ENCODE measurements at places on chromosomes 3 and 15.

DNA sequence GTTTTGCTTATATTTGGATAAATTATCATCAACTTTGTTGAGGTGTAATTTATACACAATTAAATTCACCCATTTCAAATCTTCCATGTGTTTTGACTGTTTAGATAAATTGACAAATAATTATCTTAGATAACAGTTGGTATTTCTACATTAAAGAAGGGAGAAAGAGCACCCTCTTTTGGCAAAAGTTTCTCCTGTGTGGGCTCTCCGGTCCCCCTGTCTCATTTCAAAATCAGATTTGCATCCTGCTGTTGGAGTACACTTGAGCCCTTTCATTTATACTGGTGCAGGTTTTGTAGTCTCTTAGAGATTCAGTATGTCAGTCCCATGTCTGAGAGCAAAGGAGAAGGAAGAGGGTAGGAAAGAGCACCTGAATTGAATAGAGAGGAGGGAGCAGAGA is 49.4 kb downstream of the NKIRAS1 start:
- no peak for DNase-seq

- no peak for DNase-seq
These were observed 88.5 kb downstream of the MYLK start for GRCh38 chr3:123795471-123796251.

- DNase-seq: no peak
These were observed 91.7 kb downstream of the CEMIP start for GRCh38 chr15:80870893-80871292.

- DNase-seq: peak; percentile 56
These were observed 23.5 kb downstream of the DNAH1 start for GRCh38 chr3:52339612-52340011.

DNA sequence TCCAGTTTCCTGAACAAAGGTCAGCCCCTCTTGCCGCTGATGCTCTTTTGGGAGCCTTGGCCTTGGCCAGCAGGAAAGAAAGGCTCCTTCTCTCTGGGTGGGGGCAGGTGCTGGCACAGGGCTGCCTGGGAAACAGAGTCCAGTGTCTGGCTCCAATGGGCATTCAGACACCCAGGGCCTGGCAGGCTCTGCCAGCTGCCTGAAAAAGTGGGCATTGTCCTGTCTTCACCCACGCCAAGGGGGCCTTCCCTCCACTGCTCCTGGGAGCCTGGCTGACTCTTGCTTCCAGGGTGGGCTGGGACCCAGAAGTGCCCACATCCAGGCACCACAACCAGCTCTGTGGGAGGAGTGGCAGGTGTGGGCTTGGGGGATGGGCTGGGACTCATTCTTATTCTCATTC is 62.7 kb downstream of the RHCG start:
- no peak for DNase-seq

- peak; percentile 29 for DNase-seq
These were observed 72.0 kb upstream of the LSAMP start for GRCh38 chr3:116517308-116517707.

DNA sequence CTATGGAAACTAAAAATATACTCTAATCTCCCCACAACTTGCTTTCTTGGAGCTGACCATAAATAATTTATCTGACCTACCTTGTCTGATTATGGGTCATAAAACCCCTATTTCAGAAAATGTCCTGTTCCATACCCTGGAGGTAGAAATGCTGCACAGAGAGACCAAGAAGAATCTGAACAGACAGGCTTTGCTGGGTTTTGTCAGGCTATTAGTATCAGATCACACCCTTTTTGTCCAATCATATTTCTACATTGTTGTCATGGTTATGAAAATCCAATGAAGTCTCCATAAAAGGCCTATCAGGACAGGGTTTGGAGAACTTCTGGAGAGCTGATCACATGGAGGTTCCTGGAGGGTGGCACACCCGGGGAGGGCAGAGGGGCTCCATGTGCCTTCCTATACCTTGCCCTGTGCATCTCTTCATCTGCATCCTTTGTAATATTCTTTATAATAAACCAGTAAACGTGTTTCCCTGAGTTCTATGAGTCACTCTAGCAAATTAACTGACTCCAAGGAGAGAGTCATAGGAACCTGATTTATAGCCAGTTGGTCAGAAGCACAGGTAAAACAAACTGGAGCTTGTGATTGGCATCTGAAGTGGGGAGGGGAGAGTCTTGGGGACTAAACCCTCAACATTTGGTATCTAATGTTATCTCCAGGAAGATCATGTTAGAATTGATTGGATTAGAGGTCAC is 58.1 kb downstream of the NGLY1 start:
- DNase-seq: no peak

GRCh38 chr15:78654272-78654671 is 13.3 kb upstream of the CHRNB4 start:
- DNase-seq: no peak

- no peak for DNase-seq
These were observed 837 bp downstream of the TMC3 start for GRCh38 chr15:81373176-81373575.

DNA sequence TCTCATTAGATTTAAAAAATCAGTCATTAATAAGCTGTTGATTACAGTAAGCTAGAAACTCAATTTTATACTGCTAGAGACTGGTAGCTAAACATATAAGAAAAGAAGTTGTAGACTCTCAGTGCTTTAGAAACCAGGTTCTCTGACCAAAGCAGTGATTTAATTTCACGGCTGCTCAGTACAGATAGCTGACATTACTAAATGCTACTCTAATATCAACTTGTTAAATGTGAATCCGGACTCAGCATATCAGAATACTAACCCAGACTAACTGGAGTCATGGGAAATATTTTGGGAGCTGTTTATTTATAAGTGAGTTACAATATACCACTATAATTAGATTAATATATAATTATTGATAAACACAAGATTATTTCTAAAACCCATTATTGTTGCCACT is 80.4 kb downstream of the NEDD4 start:
- no peak for DNase-seq

GRCh38 chr15:76340803-76341365 is 4.3 kb downstream of the ISL2 start:
- DNase-seq: no peak

DNA sequence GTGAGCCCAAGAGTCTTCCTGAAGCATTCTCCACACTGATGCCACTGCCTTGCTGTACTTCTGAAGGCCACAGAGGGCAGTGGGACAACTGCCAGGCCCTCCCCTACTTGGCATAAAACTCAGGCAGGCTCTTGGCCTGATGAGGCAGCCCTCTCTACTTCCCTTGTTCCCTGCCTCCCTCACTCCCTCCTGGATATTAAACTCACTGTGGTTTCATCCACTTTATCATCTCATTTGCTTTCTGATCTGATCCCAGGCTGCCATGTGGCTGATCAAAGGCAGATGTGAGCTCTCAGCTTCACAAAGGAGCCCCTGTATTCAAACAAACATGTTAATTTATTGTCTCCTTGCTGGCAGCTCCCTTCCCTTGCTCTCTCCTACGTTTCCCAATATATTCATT is 533.5 kb downstream of the IGSF11 start:
- peak; percentile 61 for DNase-seq

- no peak for DNase-seq
These were observed 39.4 kb upstream of the TIPARP start for GRCh38 chr3:156635034-156635433.

DNA sequence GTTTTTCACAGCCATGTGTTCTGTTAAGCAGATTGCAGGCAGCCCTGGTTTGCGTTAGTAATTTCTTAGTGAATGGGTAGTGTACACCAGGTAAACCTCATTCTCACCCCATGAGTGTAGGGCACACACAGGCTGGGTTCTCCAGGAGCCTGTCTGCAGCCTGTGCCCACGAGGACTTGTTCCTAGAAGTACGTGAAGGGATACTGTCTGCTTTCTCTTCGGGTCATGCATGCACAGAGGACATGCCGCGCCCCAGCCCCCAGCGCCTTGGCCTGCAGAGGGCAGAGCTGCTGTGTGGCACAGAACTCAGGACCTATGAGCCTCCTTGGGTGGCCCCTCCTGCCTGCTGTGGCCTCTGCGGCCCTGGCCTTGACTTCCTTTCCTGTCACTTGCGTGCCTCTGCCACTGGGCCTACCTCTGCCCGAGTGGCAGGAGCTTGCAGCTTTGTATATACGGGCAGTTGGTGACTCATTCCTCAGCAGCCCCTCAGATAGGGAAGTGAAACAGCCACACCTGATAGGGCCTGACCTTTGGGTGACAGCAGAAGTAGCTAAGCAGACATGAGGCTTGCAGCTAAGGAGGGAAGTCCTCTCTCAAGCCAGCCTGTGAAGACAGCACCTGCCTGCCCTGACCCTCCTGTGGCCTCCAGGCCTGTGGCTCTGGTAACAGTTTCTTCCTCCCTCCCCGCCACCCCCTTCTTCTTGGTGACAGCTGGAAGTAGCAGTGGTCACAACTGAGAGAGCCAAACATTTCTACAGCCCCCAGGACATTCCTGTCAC is 19.5 kb downstream of the PPCDC start:
- DNase-seq: peak; percentile 60

DNA sequence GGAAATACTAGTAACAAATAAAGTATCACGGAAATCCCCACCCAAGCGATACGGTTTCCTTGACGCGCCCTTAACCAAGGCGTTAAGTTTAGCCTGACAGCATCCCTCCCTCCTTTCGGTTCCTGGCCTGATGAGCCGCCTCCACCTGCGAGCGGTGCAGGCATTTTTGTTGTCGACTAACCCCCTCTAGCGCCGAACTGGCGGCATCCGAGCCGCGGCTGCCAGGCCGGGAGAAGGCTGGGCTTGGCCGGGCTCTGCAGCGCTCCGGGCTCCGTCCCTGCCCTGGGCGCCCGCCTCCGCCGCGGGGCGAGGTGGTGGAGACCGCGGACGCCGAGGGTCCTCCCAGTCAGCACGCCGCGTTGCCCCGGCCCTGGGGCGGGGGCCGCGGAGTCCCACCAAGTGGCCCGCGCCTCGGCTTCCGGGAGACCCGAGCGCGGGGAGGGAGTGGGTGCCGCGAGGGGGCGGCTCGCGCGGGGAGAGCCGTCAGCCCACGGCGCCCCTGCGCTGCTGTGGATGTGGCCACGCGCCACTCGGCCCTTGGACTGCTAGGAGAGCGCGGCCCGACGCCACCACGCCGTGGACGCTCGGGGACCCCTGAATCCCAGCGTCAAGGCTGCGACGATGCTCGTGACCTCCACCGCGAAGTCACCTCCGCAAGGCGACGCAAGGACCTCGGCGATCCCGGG is 1.1 kb upstream of the EPHA6 start:
- peak; percentile 87 for DNase-seq

GRCh38 chr3:45567730-45568172 is 26.8 kb upstream of the LIMD1 start:
- DNase-seq: no peak

- no peak for DNase-seq
These were observed 63.4 kb upstream of the SPATA12 start for GRCh38 chr3:56997041-56997440.

- no peak for DNase-seq
These were observed 256.5 kb upstream of the NECTIN3 start for GRCh38 chr3:110815008-110815583.

DNA sequence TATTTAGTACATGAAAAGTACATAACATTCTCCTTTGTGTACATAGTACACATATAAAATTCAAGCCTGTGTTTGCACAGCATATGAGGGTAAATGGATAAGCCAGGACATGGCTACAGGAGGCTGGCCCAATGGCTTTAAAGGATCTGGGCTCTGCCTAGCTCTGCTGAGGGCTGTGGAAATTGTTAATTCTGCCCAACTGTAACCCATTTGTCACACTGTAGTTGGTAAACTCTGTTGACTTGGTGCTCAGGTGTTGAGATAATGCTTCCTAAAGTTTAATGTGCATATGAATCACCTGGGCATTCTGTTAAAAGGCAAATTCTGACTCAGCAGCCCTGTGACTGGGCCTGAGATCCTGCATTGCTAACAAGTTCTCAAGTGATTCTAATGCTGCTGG is 196.5 kb upstream of the ZPLD1 start:
- no peak for DNase-seq

GRCh38 chr3:140505213-140505612 is 172.7 kb upstream of the TRIM42 start:
- DNase-seq: peak; percentile 20

DNA sequence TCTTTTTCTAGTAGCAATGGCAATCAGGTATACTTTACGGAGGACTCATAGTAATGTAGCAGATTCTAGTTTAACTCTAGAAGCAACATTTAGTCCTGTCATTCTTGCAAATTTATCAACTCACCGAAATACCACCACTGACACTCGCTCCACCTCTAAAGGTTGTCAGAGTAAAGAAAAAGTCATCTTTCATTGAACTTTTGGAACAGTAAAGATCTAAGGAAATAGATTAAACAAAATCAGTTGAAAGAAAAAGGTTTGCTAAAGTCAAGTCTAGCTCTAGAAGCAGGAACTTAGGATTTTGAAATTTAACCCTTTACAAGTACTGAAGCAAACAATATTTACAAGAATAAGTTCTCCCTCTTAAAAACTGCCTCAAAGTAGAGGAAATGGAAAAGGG is 8.7 kb downstream of the ATP8B4 start:
- DNase-seq: no peak

GRCh38 chr15:67819636-67820035 is 5.7 kb upstream of the SKOR1 start:
- DNase-seq: peak; percentile 35

GRCh38 chr15:56760186-56760585 is 26.9 kb upstream of the ZNF280D start:
- DNase-seq: no peak

GRCh38 chr15:98957655-98958054 is 49.9 kb downstream of the PGPEP1L start:
- no peak for DNase-seq

- DNase-seq: no peak
These were observed 192.8 kb downstream of the UBE3A start for GRCh38 chr15:25245801-25246622.

- DNase-seq: no peak
These were observed 41.1 kb downstream of the CTXND1 start for GRCh38 chr15:80210611-80211573.

DNA sequence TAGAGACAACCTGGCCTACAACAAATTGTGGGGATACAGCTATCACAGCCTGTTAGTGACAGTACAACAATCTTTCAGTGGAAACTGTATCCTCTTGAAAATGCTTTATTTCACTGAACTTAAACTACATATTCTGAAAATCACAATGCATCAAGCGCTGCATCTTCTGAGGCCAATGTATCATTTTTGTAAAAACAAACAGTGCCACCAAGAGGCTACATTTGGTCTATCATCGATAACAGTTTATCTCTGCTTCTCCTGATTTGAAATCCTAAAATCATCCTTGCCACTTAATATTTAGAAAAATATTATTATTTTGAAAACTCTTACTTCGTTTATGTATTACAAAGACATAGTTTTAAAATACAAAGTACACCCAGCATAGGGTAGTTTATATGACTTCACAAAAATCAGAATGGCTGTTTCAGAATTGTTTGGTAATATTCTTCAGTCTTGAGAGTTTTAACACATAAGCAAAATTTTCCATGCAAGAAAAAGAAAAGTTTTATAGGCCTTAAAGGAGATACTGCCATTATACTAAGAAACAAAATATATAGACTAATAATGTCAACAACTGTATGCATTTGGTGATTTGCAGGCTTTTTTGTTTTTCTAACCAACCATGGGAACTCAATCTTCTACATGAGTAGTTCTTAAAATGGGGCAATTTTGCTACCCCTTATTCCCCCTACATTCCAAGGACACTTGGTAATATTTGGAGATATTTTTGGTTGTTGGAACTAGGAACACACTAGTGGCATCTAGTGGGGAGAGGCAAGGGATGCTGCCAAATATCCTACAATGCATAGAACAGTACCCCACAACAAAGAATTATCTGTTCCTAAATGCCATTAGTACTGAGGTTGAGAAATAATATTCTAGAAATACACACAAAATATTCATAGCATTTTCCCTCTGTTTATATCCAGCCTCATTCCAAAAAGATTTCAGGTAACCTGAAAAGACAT is 42.3 kb downstream of the WDR72 start:
- no peak for DNase-seq

GRCh38 chr3:32220006-32220405 is 18.5 kb upstream of the CMTM8 start:
- no peak for DNase-seq

All from iPS-NIHi11 (cell line).